ENCODE measurements at places on chromosomes 7 and 10. TPM values are rescaled to one million over a fixed set of nuclear protein-coding genes. Genes with fewer than 3 reads are reported as not detected.

CCM2 gene
- 77.4 TPM for total RNA-seq

ITGB8 gene
- total RNA-seq, result 0.37 TPM

PPA1 gene
- total RNA-seq, result 69.8 TPM

ADK gene
- 36.8 TPM for total RNA-seq

AZGP1 gene
- total RNA-seq, result not detected

SLC26A5 gene
- not detected for total RNA-seq

AGMO gene
- not detected for total RNA-seq

ZNHIT1 gene
- total RNA-seq, result 38.7 TPM

GRCh38 chr7:5210751-5211338 is 20.8 kb downstream of the WIPI2 start:
- no peak overlapping the region for H3K27ac ChIP-seq
- no peak overlapping the region for H3K4me3 ChIP-seq
- peaks cover 10% of the 10 kb centered on the region for H3K36me3 ChIP-seq
- no peaks in the 10 kb centered on the region for H3K27me3 ChIP-seq
- peaks cover 29% of the 10 kb centered on the region for H3K4me1 ChIP-seq

DNA sequence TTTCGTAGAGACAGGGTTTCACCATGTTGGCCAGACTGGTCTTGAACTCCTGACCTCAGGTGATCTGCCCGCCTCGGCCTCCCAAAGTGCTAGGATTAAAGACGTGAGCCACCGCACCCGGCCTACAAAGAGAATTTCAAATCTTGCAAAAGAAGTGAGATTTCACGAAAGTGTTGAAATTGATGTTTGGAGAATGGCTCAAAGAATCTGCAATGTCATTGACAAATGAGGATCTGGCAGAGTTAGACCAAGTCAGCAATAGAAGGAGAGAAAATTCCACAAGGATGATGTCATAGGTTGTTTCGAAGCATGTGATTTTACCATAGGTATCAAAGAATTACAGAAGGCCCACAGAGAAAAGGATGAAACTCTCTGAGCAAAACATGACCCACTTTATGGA is 71.7 kb downstream of the LYZL2 start:
- no peak overlapping the region for H3K4me3 ChIP-seq
- H3K36me3 ChIP-seq, result no peaks in the 10 kb centered on the region
- DNase-seq, result no peak
- peaks cover 5% of the 10 kb centered on the region for H3K27me3 ChIP-seq
- H3K27ac ChIP-seq, result no peak overlapping the region
- no peaks in the 10 kb centered on the region for H3K4me1 ChIP-seq

DNA sequence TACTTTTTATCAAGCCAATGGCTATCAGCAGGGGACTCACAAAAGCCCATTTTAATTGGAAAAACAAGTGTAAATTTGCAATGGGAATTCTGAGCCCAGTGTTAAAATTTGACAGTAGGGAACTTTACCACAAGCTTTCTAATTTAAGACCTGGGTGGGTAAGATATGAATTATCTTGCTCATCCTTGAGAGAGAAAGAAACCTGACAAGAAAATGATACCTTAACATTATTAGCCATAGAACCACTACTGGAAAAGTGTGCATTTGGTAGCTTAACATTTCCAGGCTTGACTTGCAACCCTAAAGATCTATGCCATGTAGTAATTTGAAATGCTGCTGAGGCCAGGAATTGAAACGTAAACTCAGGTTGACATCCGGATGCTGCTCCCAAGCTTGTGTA is 2.7 kb upstream of the ST8SIA6 start:
- no peak overlapping the region for H3K27ac ChIP-seq
- H3K27me3 ChIP-seq, result peaks cover 8% of the 10 kb centered on the region
- H3K4me3 ChIP-seq, result no peak overlapping the region
- H3K4me1 ChIP-seq, result peaks cover 17% of the 10 kb centered on the region
- no peak for DNase-seq

DNA sequence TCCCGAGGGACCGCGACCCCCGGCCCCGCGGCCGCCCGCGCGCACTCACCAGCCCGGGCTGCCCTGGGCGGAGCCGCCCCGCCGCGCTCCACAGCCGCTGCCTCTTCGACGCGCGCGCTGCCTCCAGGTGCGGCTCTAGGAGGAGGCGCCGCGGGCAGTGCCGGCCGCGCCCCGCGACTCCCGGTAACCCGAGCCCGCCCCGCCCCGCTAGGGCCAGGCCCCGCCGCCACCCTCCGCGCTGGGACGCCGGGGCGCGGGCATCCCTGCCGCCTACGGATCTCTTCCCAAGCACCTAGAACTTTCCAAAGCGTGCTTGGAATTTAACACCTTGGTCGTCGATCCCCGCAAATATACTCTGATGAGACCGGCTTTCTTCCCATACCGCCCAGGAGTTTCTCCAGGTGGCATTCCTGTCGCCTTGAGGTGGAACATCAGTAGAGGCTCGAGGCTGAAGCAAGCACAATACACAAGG is at the start of gene SLC26A5:
SLC26A5 (minus strand) TSS at position 159 of the 472 bp plus-strand sequence. CDS start 24,693 bp downstream, outside the sequence.
- no peak for DNase-seq
- peaks cover 9% of the 10 kb centered on the region for H3K4me1 ChIP-seq
- peak within 1 kb of the TSS; percentile 82 for H3K4me3 ChIP-seq
- H3K27ac ChIP-seq, result no peak within 1 kb of the TSS
- no peaks in the 10 kb centered on the region for H3K36me3 ChIP-seq
- H3K27me3 ChIP-seq, result peaks cover 70% of the 10 kb centered on the region

DNA sequence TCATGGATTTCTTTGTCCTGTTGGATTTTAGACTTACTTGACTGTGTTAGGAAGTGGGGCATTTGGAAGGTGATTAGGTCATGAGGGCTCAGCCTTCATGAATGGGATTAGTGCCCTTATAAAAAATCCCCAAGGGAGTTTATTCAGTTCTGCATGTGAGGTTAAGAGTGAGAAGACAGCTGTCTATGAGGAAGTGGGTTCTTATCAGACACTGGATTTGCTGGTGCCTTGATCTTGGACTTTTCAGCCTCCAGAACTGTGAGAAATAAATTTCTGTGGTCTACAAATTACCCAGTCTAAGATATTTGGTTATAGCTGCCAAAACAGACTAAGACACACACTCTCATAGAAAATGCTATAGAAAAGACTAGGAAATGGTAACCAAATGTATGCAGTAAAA is 724.7 kb upstream of the FZD8 start:
- H3K36me3 ChIP-seq, result no peaks in the 10 kb centered on the region
- H3K4me3 ChIP-seq, result no peak overlapping the region
- no peaks in the 10 kb centered on the region for H3K27me3 ChIP-seq
- no peak overlapping the region for H3K27ac ChIP-seq

DNA sequence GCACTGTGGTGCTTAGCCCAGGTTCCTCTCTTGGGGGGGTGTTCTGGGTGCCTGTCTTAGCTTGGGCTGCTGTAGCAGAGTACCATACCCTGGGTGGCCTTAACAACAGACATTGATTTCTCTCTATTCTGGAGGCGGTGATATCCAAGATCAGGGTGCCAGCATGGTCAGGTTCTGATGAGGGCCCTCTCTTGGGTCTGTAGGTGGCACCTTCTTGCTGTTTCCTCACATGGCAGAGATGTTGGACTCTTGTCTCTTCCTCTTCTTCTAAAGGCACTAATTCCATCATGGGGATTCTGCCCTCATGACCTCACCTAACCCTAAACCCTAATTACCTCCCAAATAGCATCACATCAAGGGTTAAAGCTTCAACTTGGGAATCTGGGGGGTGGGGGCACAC is 19.9 kb upstream of the CRHR2 start:
- H3K4me1 ChIP-seq, result peaks cover 19% of the 10 kb centered on the region
- H3K36me3 ChIP-seq, result peaks cover 3% of the 10 kb centered on the region
- peak overlapping the region; percentile 67 for H3K27ac ChIP-seq
- no peak overlapping the region for H3K4me3 ChIP-seq
- H3K27me3 ChIP-seq, result no peaks in the 10 kb centered on the region
- DNase-seq, result no peak

DNA sequence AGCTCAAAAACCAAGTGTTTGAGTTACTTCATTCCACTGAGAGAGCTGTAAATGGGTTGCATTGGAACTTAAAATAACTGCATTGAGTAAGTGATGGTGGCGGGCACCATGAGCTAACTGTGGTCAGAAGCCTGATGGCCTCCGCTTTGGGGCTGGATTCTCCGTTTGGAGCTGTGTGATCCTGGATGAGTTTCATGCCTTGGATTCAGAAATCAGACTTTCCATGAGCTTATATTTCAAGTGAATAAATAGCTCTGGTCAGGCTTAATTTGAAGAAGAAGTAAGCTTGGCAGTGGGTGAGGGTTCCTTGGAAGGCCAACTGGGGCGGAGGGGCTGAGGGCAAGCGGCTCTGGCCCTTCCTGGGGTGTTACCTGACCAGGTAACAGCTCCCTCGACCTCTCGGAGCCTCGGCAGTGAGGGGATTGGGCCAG is 5.6 kb downstream of the HTRA1 start:
- H3K27me3 ChIP-seq, result peaks cover 71% of the 10 kb centered on the region
- H3K27ac ChIP-seq, result no peak overlapping the region
- no peaks in the 10 kb centered on the region for H3K36me3 ChIP-seq
- H3K4me1 ChIP-seq, result peaks cover 13% of the 10 kb centered on the region
- no peak overlapping the region for H3K4me3 ChIP-seq

GRCh38 chr7:48347230-48347825 is 176.1 kb downstream of the ABCA13 start:
- no peak overlapping the region for H3K27ac ChIP-seq
- no peaks in the 10 kb centered on the region for H3K4me1 ChIP-seq
- no peak overlapping the region for H3K4me3 ChIP-seq
- H3K36me3 ChIP-seq, result no peaks in the 10 kb centered on the region
- DNase-seq, result no peak

GRCh38 chr10:23310404-23310803 is 34.2 kb downstream of the C10orf67 start:
- peak overlapping the region; percentile 34 for H3K27ac ChIP-seq
- peaks cover 21% of the 10 kb centered on the region for H3K27me3 ChIP-seq
- H3K4me3 ChIP-seq, result no peak overlapping the region
- no peak for DNase-seq
- peaks cover 10% of the 10 kb centered on the region for H3K36me3 ChIP-seq

DNA sequence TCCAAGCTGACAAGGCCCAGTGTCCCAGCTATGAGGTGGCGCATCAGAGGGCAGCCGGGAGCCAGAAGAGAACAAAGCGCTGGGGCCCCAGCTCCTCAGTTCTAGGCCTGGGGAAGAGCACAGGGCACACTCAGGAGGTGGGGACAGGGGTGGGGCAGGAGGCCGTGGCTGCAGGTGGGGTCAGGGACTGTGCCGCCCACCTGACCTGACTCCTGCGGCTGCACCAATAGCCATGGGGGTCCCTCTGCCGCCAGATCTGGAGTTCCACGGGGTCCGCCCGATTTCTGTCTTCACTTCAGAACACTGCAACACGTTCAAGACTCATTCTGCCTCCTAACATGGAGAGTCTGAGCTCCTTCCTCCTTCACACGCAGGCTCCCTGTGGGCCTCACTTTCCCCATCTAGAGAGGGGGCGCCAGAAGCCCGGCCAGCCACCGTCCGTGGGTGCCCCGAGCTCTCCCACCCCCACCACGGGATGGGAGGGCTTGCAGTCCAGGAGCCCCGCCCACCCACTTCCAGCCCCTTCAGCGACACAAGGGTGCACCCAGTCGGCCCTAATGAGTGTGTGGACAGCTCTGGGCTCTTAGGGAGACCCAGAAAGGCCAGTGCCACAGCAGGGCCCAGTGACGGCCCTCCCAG is 278.3 kb downstream of the MAD1L1 start:
- H3K27me3 ChIP-seq, result no peaks in the 10 kb centered on the region
- no peak for DNase-seq
- H3K4me1 ChIP-seq, result peaks cover 7% of the 10 kb centered on the region
- H3K36me3 ChIP-seq, result no peaks in the 10 kb centered on the region
- H3K4me3 ChIP-seq, result no peak overlapping the region

GRCh38 chr10:47451273-47451997 is 32.5 kb downstream of the ANXA8 start:
- no peak overlapping the region for H3K27ac ChIP-seq
- peaks cover 30% of the 10 kb centered on the region for H3K27me3 ChIP-seq
- no peak overlapping the region for H3K4me3 ChIP-seq
- H3K36me3 ChIP-seq, result peaks cover 7% of the 10 kb centered on the region
- peaks cover 7% of the 10 kb centered on the region for H3K4me1 ChIP-seq

DNA sequence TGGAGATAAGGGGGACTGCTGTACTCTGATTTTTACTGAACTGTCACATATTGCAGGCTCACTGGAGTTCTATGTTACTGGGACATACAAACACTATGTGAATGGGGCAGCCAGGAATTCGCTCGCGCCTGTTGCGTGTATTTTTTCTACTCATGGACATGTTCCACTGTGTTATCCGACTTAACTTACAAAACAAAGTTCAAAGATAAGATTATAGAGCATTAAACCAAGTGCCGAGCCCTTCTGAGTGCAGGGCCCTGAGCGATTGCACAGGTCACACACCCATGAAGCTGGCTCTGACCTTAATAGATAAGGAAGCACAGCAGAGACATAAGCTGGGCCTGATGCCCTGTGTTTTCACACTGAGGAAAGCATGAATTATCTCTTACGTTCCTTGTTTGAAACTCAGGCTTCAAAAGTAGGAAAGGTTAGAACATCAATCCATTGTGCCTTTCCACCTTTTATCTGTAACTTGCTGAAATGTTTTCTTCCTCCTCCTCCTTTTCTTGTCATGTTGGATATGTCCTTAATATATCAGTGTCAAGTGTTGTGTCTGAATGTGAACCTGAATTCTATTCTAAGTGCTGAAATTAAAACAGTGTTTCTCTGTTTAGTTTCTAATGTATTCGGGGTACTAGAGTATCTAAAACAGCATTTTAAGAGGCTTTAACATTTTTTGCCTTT is 273.8 kb downstream of the AUTS2 start:
- H3K4me1 ChIP-seq, result no peaks in the 10 kb centered on the region
- DNase-seq, result no peak
- no peaks in the 10 kb centered on the region for H3K27me3 ChIP-seq
- H3K36me3 ChIP-seq, result no peaks in the 10 kb centered on the region
- no peak overlapping the region for H3K27ac ChIP-seq

- no peak for DNase-seq
- H3K4me1 ChIP-seq, result no peaks in the 10 kb centered on the region
- no peak overlapping the region for H3K27ac ChIP-seq
- peaks cover 4% of the 10 kb centered on the region for H3K27me3 ChIP-seq
Observed at GRCh38 chr7:39017369-39017915, 39.7 kb downstream of the POU6F2 start.

Measured in T-helper 17 cell (primary cell).